ENCODE measurements at places on chromosomes 5 and 9. TPM values are rescaled to one million over a fixed set of nuclear protein-coding genes. Genes with fewer than 3 reads are reported as not detected.

GRCh38 chr5:132465059-132465707, 25.4 kb downstream of the IRF1 start:
- no peak for DNase-seq

- no peak for DNase-seq
Measured at GRCh38 chr5:142955628-142956027, 185.5 kb downstream of the ARHGAP26 start.

Gene FAM120A
- total RNA-seq, result 172 TPM

DNA sequence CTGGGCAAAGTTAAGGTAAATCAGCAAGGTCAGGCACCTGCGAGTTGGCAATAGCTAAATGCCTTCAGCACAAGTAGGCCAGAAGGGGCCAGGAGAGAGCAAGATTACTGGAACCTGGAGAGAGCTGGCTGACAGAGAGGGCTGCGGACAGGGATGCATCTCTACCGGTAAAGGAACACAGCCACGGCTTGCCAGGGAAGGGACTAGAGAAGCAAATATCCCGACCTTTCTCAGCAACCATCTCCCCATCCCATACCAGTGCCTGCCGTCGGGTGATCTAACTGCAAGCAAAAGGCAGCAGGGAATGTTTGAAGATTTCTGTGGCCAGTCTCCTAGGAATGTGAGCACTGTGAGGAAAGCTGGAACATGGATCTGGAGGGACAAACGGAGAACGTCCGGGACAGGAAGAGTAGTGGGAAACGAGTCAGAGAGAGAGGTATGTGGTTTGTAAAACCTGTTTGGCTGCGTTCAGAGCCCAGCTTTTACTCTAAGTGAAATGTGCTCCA, 15.9 kb upstream of the ABLIM3 start:
- DNase-seq, result peak; percentile 60

DNA sequence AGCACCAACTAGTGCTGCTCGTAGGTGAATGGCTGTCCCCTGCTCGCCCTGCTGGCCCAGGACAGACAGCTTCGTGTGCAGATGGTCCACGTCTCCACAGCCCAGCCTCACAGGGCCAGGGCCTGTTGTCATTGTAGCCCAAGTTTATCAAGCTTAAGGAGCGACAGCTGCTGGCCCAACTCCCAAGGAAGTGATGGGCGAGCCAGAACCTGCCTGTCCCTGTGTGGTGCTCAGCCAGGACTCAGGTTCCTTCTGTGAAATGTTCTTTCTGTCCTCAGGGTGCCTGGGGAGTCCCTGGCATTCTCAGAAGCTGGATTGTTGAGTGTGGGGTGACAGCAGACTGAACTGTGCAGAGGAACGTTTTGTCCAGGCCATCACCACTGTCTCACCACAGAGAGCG, 16.4 kb downstream of the TRIP13 start:
- DNase-seq, result no peak

DNA sequence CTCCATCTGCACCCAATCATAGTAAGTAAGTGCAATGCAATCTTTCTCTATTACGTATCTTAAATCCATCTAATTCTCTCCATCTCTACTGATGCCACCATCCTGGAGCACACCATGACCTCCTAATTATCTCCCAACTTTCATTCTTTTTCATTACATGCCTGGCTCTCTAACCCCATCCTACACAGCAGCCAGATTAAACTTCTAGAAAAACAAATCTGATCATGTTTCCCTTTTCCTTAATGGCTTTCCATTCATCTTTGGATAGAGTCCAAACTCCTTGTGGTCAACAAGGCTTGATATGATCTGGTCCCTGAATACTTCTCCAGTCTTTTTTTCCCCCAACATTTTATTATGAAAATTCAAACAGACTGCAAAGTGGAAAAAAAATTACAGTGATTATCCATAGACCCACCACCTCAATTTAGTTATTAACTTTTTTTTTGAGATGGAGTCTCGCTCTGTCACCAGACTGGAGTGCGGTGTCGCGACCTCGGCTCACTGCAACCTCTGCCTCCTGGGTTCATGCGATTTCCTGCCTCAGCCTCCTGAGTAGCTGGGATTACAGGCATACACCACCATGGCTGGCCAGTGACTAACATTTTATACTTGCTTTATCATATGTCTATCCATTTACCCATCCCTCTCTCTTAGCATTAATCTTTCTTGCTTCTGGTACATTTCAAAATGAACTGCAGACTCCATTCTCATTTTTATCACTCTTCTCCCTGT, 5.2 kb downstream of the PPP2R2B start:
- DNase-seq, result no peak

DNA sequence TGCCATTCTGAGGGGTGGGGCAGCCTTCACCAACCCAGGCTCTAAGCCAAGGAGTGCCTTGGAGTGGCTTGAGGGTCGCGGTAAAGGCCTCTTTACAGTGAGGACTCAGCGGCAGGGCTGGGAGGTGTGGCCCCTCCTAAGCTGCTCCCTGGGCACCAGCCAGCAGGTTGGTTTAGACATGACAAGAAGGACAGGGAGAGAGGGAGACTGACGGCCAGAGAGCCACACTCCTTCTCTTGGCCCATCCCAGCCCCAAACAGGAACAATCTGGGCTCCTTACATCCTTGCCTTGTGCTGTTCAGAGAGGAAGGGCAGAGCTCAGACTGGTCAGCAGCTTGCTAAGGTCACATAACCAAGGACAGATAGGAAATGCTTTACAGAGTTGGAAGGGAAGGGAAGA, 94.5 kb downstream of the LMX1B start:
- DNase-seq, result peak; percentile 59

DNA sequence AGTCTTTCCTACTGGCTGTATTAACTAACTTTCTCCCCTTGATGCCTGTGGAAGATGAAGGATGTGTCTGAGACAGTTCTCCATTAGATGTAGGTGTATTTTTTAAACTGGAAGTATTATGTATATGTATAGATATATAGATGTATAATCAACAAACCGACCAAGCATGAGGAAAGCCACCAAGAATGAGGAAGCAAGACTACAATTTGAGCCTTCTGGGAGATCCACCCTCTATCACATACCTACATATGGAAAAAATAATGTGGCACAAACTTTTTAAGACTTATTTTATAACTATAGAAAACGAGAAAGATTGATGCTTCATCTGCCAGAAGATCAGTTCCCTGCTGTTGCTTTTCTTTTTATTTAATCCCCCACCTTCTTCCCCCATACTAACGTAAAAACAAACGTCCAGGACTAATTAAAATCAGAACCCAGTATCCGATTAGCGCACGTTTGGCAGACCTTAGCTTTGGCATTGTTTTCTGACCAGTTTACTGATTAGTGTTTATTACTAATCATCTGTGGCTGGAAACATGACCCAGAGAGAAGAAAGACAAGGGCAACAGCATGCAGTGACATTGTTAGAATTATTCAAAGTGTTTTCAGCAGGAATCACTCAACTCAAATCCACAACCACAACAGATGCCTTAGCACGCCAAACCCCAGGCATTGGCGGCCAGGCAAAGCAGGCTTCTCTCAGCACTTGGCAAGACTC, 490.2 kb downstream of the EBF1 start:
- DNase-seq, result no peak

GRCh38 chr5:78430866-78431265, 70.4 kb downstream of the SCAMP1 start:
- no peak for DNase-seq

Gene CD72
- total RNA-seq, result not detected

DNA sequence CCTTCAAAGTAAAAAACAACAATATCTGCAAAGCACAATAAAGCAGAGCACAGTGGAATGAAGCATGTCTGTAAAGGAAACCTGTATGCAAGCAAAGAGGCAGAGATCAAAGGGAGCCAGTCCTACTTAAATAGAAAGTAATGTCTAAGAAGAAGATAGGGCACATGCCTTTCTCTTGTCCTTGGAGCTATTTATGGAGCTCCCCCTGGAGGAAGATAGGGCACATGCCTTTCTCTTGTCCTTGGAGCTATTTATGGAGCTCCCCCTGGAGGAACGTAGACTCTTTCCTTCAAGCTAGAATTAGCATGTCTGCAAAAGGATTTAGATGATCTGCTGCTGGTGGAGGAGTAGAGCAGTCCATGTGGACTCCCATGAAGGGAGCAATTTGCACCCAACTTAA, 168.1 kb upstream of the RASEF start:
- DNase-seq, result no peak

Data from dermis blood vessel endothelial cell (primary cell).